Cortex of kidney (tissue), 1 donor: ENCODE measurements at places on chromosomes 4 and X.

GRCh38 chr4:8266088-8266487 lies 3.5 kb upstream of the HTRA3 start:
- no peak for DNase-seq

- no peak for DNase-seq
Observed at GRCh38 chr4:1099684-1100335, 13.6 kb downstream of the RNF212 start.

- DNase-seq = no peak
Observed at GRCh38 chrX:30920271-30920670, 31.2 kb upstream of the TAB3 start.

- no peak for DNase-seq
Observed at GRCh38 chr4:23685471-23685870, 204.4 kb downstream of the PPARGC1A start.

- no peak for DNase-seq
Observed at GRCh38 chrX:16786791-16787735, 797 bp downstream of the TXLNG start.
